ENCODE measurements at places on chromosomes 3 and 15.

DNA sequence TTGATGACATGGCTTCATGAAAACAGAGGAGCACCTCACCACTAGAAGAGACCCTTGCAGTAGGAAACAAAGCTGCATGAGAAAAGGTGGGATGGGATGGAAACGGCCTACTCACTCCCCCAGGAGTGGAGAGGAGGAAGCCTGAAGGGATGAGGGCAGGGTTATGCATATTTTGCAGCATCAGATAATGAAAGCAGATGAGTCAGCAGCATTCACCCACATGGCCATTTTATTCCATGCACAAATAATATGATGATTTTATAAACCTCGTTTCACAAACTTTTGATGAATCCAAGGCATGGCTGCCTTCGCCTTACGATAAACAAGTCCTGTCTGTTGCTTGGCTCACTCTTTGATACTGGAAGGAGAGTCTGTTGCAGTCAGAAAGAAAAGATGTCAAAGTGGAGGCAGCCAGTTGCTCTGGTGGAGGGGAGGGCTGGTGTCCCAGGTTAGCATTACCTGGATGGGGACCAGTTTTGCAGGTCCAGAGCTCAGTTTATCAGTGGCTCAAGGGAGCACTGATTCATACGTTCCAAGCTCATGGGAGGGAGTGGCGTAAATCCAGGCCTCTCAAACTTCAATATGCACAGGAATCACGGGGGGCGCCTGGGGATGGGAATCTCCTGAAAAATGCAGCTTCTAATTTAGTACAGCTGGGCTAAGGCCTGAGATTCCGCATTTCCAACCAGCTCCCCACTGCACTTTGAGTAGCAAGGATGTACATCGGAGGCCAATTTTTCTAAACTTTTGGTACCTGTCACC is 9.2 kb upstream of the EHD4 start:
- no peak for DNase-seq

GRCh38 chr3:195101927-195102608 is 168.9 kb downstream of the XXYLT1 start:
- DNase-seq: no peak

DNA sequence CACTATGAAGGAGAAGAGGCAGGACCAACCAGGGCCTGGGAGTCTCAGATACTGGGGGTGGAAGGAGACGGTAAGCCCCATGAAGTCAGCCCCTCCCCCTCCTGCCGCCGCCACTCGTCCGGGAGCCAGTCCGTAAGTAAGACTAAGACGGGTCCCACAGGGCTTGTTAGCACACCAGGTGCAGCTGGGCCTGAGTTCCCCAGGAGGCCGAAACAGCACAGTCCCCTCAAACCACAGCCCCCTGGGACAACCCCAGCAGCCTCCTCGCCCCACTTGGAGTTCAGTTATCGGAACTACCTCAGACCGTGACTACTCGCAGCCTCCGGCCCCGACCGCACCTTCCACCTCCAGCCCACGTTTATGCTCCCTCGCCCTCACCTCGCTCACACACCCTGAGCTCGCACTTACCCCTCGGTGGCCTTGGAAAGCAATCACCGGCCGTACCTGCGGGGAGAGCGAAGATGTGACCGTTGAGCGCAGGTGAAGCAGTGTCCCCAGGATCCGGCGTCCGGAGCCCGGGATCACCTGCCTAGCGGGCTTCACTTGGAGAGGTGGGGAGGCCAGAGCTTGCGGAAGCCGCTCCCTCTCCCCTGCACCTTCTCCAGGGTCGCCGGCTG is 557 bp downstream of the ELL3 start:
- DNase-seq: peak; percentile 10

GRCh38 chr3:123586968-123587367 is 2.1 kb upstream of the HACD2 start:
- no peak for DNase-seq

- no peak for DNase-seq
Measured at GRCh38 chr15:88035381-88035780, 221.2 kb downstream of the NTRK3 start.
